ENCODE measurements at places on chromosomes 2 and 18. TPM values are rescaled to one million over a fixed set of nuclear protein-coding genes. Genes with fewer than 3 reads are reported as not detected.

The RGPD6 gene
- 14.1 TPM for total RNA-seq

GRCh38 chr2:197235711-197236110, 74.9 kb downstream of the ANKRD44 start:
- H3K4me3 ChIP-seq, result no peak overlapping the region
- H3K4me1 ChIP-seq, result peaks cover 16% of the 10 kb centered on the region
- H3K27me3 ChIP-seq, result no peaks in the 10 kb centered on the region
- no peak overlapping the region for H3K27ac ChIP-seq

- H3K27me3 ChIP-seq, result no peaks in the 10 kb centered on the region
- DNase-seq, result no peak
- no peak overlapping the region for H3K4me3 ChIP-seq
- H3K36me3 ChIP-seq, result no peaks in the 10 kb centered on the region
- peaks cover 9% of the 10 kb centered on the region for H3K4me1 ChIP-seq
- no peak overlapping the region for H3K27ac ChIP-seq
These were observed 43.9 kb upstream of the TRIB2 start for GRCh38 chr2:12672711-12673315.

The MGAT4A gene
- total RNA-seq, result 34.4 TPM

DNA sequence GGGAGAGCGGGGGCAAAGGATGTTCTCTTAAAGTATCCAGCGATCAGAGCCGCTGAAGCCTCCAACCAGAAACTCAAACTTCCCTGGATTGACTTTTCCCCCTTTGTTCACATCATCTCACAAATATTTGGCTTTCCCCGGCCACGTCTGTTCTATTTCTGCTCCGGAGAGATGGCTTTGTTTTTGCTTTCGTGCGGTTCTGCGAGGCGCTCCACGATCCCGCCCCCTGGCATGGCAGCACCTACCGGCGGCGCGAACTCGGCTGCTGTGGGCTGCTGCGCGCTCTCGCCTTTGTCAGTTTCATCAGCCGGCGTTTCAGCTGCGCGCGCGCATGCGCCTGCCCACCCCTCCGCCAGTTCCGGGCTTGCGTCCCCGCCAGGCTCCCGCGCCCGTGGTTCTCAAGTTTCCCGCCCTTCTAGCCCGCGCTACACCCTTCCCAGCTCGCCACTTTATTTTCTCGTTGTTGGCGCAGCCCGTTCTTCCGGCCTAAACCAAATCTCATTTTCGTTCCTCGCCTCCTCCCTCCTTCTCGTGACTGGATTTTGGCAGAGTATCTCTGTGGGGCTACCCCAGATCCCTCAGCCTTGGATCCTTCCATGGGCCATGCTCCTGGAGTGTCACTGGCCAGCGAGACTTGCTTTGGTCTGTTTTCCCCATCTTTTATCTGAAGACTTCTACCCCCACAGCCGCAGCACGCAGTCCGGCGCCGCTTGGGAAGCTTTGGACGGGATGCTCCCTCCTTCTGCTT, 98.0 kb downstream of the INSIG2 start:
- no peaks in the 10 kb centered on the region for H3K27me3 ChIP-seq
- no peak overlapping the region for H3K4me3 ChIP-seq
- H3K36me3 ChIP-seq, result no peaks in the 10 kb centered on the region
- peak overlapping the region; percentile 59 for H3K27ac ChIP-seq
- no peaks in the 10 kb centered on the region for H3K4me1 ChIP-seq

The SPC25 gene
- 8.6 TPM for total RNA-seq

DNA sequence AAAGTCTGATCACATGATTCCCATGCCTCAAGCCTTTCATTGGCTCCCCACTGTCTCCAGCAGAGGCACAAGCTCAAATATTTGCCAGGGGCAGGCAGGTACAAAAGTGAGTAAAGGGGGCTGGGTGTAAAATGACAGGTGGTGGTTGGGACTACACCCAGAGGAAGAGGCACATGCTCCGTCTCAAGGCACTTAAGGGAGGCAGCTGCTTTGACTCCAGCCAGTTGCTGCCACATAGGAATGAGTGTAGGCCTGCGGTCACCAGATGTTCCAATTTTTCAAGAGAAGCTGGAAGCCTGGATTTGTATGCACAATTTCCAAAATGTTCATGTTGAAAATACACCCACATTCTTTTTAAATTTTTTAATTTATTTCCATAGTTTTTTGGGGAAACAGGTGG, 164.4 kb downstream of the UPP2 start:
- no peak overlapping the region for H3K4me3 ChIP-seq
- no peaks in the 10 kb centered on the region for H3K36me3 ChIP-seq
- no peaks in the 10 kb centered on the region for H3K4me1 ChIP-seq
- no peaks in the 10 kb centered on the region for H3K27me3 ChIP-seq
- no peak for DNase-seq

The LIPG gene
- 2.7 TPM for total RNA-seq

GRCh38 chr2:1603059-1603458, 141.3 kb downstream of the PXDN start:
- H3K4me3 ChIP-seq, result no peak overlapping the region
- H3K27ac ChIP-seq, result no peak overlapping the region
- H3K36me3 ChIP-seq, result no peaks in the 10 kb centered on the region

GRCh38 chr2:140696449-140696848, 1434.4 kb downstream of the LRP1B start:
- no peak overlapping the region for H3K4me3 ChIP-seq
- H3K4me1 ChIP-seq, result no peaks in the 10 kb centered on the region
- H3K27ac ChIP-seq, result no peak overlapping the region
- H3K36me3 ChIP-seq, result no peaks in the 10 kb centered on the region
- no peak for DNase-seq

DNA sequence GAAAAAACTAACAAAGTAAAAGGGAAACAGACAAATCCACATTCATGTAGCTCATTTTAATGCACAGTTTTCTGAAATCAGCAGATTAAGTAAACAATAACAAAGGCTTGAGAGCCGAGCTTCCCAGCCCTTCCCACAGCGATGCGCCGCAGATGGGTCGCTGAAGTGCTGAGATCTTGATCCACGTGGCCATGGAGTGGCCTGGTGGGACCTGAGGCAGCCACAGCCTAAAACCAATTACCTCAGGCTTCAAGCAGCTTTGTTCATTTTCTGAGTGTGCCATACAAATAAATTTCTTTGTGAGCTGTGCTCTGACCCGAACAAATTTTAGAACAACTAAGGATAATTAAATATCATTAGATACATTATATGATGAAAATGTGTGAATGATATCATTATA, 25.6 kb upstream of the CYRIA start:
- H3K4me3 ChIP-seq, result no peak overlapping the region
- no peaks in the 10 kb centered on the region for H3K4me1 ChIP-seq
- H3K36me3 ChIP-seq, result no peaks in the 10 kb centered on the region
- H3K27ac ChIP-seq, result no peak overlapping the region
- H3K27me3 ChIP-seq, result no peaks in the 10 kb centered on the region
- DNase-seq, result no peak

The POTEC gene
- not detected for total RNA-seq

DNA sequence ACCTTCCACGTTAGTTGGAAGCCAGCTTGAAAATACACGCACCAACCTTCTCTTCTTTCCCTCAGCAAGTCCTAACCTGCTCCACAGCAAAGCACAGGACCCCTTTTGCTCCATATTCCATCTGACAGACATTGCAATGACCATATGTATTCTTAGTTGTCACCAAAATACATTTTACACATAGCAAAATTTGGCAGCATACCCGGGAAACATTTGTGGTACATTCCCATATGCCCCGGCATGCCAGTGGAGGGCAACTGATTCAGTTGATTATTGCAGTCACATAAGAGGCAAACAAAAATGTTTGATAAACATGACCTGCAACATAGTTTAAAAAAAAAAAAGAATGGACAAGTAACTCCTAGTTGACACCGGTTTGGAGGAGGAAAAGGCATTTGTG, 202.1 kb upstream of the UBE2E3 start:
- no peaks in the 10 kb centered on the region for H3K27me3 ChIP-seq
- DNase-seq, result no peak
- H3K27ac ChIP-seq, result no peak overlapping the region
- no peak overlapping the region for H3K4me3 ChIP-seq
- H3K36me3 ChIP-seq, result no peaks in the 10 kb centered on the region
- no peaks in the 10 kb centered on the region for H3K4me1 ChIP-seq
